Naive thymus-derived CD8-positive, alpha-beta T cell (primary cell): ENCODE measurements at places on chromosomes 1 and 21. TPM values are rescaled to one million over a fixed set of nuclear protein-coding genes. Genes with fewer than 3 reads are reported as not detected.
A peak's percentile ranks its signal among the peaks of the same experiment; 100 is the strongest.

TMPRSS15 gene
- not detected for total RNA-seq

OLFML2B gene
- not detected for total RNA-seq

GRCh38 chr1:229070168-229070567, 200.7 kb upstream of the RAB4A start:
- no peak for DNase-seq
- no peaks in the 10 kb centered on the region for H3K27me3 ChIP-seq
- no peaks in the 10 kb centered on the region for H3K36me3 ChIP-seq
- peaks cover 18% of the 10 kb centered on the region for H3K4me1 ChIP-seq

GRCh38 chr1:182635871-182636270, 31.7 kb upstream of the RGS16 start:
- peaks cover 4% of the 10 kb centered on the region for H3K27me3 ChIP-seq
- H3K4me3 ChIP-seq: no peak overlapping the region
- peaks cover 20% of the 10 kb centered on the region for H3K4me1 ChIP-seq
- DNase-seq: no peak

- no peak for DNase-seq
- no peaks in the 10 kb centered on the region for H3K27me3 ChIP-seq
- H3K4me1 ChIP-seq: no peaks in the 10 kb centered on the region
- no peak overlapping the region for H3K27ac ChIP-seq
- H3K4me3 ChIP-seq: no peak overlapping the region
- H3K36me3 ChIP-seq: peaks cover 33% of the 10 kb centered on the region
Observed at GRCh38 chr21:34852448-34852847, 183.7 kb downstream of the CLIC6 start.

ADGRL4 gene
- total RNA-seq: not detected

RAB3B gene
- 0.05 TPM for total RNA-seq

- H3K27me3 ChIP-seq: no peaks in the 10 kb centered on the region
- H3K4me3 ChIP-seq: no peak overlapping the region
- no peaks in the 10 kb centered on the region for H3K4me1 ChIP-seq
Observed at GRCh38 chr1:84253891-84254290, 47.6 kb upstream of the SAMD13 start.

- H3K36me3 ChIP-seq: no peaks in the 10 kb centered on the region
- no peak for DNase-seq
- peak overlapping the region; percentile 76 for H3K4me3 ChIP-seq
- no peak overlapping the region for H3K27ac ChIP-seq
- peaks cover 12% of the 10 kb centered on the region for H3K27me3 ChIP-seq
Observed at GRCh38 chr1:182389619-182390047, 2.0 kb downstream of the GLUL start.

GRCh38 chr1:22789356-22789994, 78.8 kb downstream of the EPHB2 start:
- no peaks in the 10 kb centered on the region for H3K4me1 ChIP-seq
- no peak for DNase-seq
- peaks cover 9% of the 10 kb centered on the region for H3K27me3 ChIP-seq
- H3K27ac ChIP-seq: no peak overlapping the region

DNA sequence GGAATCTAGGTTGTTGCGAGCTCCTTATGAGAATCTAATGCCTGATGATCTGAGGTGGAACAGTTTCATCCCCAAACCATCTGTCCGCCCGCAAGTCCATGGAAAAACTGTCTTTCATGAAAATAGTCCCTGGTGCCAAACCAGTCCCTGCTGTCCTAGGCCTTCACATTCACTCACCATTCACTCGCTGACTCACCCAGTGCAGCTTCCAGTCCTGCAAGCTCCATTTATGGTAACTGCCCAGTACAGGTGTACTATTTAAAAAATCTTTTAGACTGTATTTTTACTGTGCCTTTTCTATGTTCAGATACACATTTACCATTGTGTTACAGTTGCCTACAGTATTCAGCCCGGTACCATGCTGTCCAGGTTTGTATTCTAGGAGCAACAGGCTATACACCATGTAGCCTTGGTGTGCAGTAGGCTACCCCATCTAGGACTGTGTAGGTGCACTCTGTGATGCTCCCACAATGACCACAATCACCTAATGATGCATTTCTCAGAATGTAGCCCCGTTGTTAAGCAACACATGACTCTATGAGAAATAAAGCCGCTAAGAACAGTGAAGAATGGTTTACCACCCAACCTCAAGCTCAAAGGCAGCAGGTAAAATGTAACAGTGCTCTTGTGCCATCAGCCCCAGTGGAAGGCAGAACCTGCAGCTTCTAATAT, 2.4 kb downstream of the ECHDC2 start:
- peaks cover 18% of the 10 kb centered on the region for H3K4me1 ChIP-seq
- H3K4me3 ChIP-seq: peak overlapping the region; percentile 48
- H3K27me3 ChIP-seq: no peaks in the 10 kb centered on the region
- DNase-seq: no peak

TBX19 gene
- 3.6 TPM for total RNA-seq
